ENCODE measurements at places on chromosomes 16 and 17. TPM values are rescaled to one million over a fixed set of nuclear protein-coding genes. Genes with fewer than 3 reads are reported as not detected.

DNA sequence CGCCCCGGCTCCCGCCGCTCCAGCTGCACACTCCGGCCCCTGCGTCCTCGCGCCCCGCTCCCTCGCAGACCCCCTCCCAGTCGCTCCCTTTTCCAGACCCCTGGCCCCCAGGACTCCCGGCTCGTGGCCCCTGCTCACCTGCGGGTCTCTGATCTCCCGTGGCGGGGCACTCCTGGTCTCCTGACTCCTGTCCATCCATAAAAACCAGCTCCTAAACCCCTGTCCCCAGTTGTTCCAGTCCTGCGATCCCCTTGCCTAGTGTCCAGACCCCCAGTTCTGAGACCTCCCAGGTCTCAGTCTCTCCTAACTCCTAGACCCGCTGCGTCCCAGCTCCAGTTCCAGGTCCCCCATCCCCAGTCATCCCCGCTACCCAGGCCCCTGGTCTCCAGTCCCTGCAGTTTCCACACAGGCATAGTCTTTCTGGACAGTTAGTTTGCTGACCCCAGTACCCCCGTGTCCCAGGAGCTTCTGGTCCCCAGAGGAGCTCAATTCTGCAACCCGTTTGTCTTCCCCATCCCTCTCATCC, 379 bp downstream of the SNX29 start:
- DNase-seq = no peak

KRT16 gene
- polyA plus RNA-seq = 1.9 TPM

FBXW10 gene
- polyA plus RNA-seq = 0.51 TPM

DNA sequence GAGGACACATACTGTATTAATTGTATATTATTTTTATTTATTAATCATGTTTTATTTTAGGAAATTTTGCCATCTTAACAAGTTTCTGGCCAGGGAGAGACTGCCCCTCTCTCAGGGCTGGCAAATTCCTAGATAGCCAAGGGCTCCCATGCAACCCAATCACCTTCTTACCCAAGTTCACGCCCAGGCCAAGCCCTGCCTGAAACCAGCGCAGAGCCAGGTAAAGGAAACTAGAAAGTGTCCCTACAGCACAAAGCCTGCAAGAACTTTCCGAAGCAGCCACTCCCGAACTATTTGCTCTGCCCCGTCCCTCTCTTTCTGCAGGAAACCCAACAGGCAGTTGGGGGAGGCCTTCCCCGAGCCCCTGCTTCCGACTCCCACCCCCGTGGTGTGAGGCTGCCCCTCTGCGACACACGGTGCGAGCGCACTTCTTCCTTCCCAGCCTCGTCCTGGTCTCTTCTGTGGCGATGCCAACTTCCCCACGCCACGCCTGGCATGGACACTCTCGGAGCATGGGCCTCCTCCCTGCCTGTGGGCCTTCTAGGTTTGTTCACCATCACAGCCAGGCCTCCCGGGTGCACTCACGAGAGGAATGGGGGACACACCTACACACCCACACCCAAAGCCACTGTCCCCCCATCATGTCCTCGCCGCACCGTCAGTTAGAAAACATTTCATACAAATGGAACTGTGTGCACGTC, 100.4 kb downstream of the ZNF778 start:
- DNase-seq = no peak

SCARF1 gene
- 7.1 TPM for polyA plus RNA-seq

DNAH9 gene
- 21.4 TPM for polyA plus RNA-seq

- DNase-seq = no peak
Observed at GRCh38 chr16:67678354-67679023, 11.9 kb downstream of the C16orf86 start.
